ENCODE measurements at places on chromosomes 11 and 22. TPM values are rescaled to one million over a fixed set of nuclear protein-coding genes. Genes with fewer than 3 reads are reported as not detected.

Gene TENM4
- total RNA-seq: 21.3 TPM

- peak; percentile 78 for DNase-seq
These were observed 1.1 kb downstream of the NPAT start for GRCh38 chr11:108221371-108221770.

GRCh38 chr22:26785932-26786331 lies 128.5 kb downstream of the MIAT start:
- no peak for DNase-seq

Gene NXPE1
- total RNA-seq: not detected

Gene SLC35E4
- total RNA-seq: 8.2 TPM

DNA sequence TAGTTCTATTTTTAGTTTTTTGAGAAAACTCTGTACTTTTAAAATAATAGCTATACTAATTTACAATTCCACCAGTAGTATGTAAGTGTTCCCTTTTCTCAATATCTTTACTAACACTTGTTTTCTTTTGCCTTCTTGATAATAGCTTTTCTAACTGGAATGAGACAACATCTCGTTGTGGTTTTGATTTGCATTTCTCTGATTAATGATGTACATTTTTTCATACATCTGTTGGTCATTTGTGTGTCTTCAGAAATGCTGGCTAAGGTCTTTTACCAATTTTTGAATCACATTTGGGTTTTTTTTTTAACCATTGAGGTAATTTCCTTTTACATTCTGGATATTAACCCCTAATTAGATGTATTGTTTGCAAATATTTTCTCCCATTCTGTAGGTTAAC lies 258.9 kb downstream of the DYNC2H1 start:
- DNase-seq: peak; percentile 18

Gene MOGAT2
- not detected for total RNA-seq
